ENCODE measurements at places on chromosomes 13 and 19.
A peak's percentile ranks its signal among the peaks of the same experiment; 100 is the strongest.

DNA sequence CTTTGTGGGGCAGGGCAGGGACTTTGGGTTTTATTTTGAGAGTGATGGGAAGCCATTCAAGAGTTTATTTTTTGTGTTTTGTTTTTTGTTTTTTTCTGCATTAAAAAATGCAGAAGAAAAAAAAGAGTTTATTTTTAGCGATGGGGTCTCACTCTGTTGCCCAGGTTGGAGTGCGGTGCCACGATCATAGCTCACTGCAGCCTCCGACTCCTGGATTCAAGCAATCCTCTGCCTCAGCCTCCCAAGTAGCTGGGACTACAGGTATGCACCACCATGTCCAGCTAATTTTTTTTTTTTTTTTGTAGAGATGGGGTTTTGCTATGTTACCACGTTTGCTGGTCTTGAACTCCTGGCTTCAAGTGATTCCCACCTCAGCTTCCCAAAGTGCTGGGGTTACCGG, 12.5 kb upstream of the CA11 start:
- DNase-seq = no peak

GRCh38 chr13:26599403-26599802, 41.9 kb downstream of the WASF3 start:
- DNase-seq = no peak

- DNase-seq = no peak
Observed at GRCh38 chr13:108326309-108326708, 56.8 kb downstream of the TNFSF13B start.

- DNase-seq = no peak
Observed at GRCh38 chr13:61413572-61414535, 1.8 kb downstream of the PCDH20 start.

- DNase-seq = no peak
Observed at GRCh38 chr13:71477735-71478134, 389.3 kb downstream of the DACH1 start.

- no peak for DNase-seq
Observed at GRCh38 chr13:43293008-43293407, 269.6 kb downstream of the DNAJC15 start.

DNA sequence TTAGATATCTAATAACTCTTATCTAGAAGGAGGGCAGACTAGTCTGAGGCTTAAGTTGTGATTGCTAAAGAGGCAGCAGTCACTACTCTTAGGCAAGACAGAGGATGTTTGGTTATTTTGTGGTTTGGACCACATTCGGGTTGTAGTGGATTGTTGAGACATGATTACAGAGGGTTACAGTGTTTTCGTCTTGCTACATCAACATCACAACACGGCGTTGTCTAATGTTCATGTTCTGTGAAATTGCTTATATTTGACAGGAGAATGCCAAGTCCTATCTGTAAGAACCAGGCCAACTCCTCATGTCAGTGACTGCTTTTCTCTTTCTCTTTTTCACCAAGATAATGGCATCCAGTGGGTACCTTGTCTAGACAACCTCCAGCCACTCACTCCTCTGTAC, 16.8 kb upstream of the TM9SF2 start:
- no peak for DNase-seq

GRCh38 chr13:84867246-84867645, 932.0 kb downstream of the SLITRK6 start:
- no peak for DNase-seq

- DNase-seq = peak; percentile 73
Observed at GRCh38 chr13:113562085-113562749, 22.3 kb upstream of the TFDP1 start.

- no peak for DNase-seq
Observed at GRCh38 chr13:73532987-73533510, 474.2 kb downstream of the KLF5 start.

- no peak for DNase-seq
Observed at GRCh38 chr19:35023428-35023827, 6.8 kb upstream of the SCN1B start.

- no peak for DNase-seq
Observed at GRCh38 chr19:51096473-51097165, 11.6 kb downstream of the CTU1 start.

- DNase-seq = no peak
Observed at GRCh38 chr13:32153056-32153455, 121.5 kb downstream of the FRY start.

Measured in dorsolateral prefrontal cortex (tissue), 122 donors.